Activated CD8-positive, alpha-beta T cell treated with anti-CD3 and anti-CD28 coated beads for 36 hours (primary cell): ENCODE measurements at places on chromosomes 5 and 9. TPM values are rescaled to one million over a fixed set of nuclear protein-coding genes. Genes with fewer than 3 reads are reported as not detected.

The FGD3 gene
- total RNA-seq = 41.6 TPM

The PRSS3 gene
- total RNA-seq = not detected

The PCA3 gene
- not detected for total RNA-seq

The KCNMB1 gene
- total RNA-seq = not detected

The GRIN1 gene
- total RNA-seq = not detected

The SLCO4C1 gene
- 0.45 TPM for total RNA-seq

The DAP gene
- total RNA-seq = 42.5 TPM

The ADGRD2 gene
- total RNA-seq = not detected

GRCh38 chr5:180170106-180170809, 38.8 kb downstream of the RASGEF1C start:
- no peaks in the 10 kb centered on the region for H3K4me1 ChIP-seq
- H3K27ac ChIP-seq = no peak overlapping the region
- H3K4me3 ChIP-seq = no peak overlapping the region
- H3K36me3 ChIP-seq = no peaks in the 10 kb centered on the region

GRCh38 chr9:116904165-116904564, 217.1 kb downstream of the TRIM32 start:
- DNase-seq = no peak
- H3K27me3 ChIP-seq = peaks cover 4% of the 10 kb centered on the region
- no peaks in the 10 kb centered on the region for H3K36me3 ChIP-seq
- no peak overlapping the region for H3K27ac ChIP-seq

DNA sequence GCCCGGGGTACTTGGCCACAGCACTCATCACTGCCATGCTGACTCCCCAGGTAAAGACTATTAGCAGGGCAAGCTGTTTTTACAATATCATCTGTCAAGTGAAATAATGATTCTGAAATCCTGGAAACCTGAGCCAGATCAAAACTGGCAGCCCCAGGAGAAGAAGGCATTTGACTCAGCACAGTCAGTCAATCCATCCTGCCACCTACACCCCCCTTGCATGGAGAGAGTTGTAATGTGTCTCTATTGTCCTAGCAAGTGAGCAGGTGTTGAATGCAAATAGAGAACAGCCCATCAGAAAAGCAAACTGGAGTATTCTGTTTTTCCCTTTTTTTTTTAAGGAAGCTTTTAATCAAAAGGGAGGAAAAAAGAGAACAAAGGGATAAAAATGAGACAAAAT, 291.2 kb downstream of the BRINP1 start:
- H3K4me1 ChIP-seq = no peaks in the 10 kb centered on the region
- no peak overlapping the region for H3K27ac ChIP-seq
- no peaks in the 10 kb centered on the region for H3K27me3 ChIP-seq
- DNase-seq = no peak
- no peak overlapping the region for H3K4me3 ChIP-seq

- H3K27me3 ChIP-seq = no peaks in the 10 kb centered on the region
- H3K36me3 ChIP-seq = peaks cover 30% of the 10 kb centered on the region
- H3K27ac ChIP-seq = no peak overlapping the region
- H3K4me3 ChIP-seq = no peak overlapping the region
- no peak for DNase-seq
Observed at GRCh38 chr5:74839229-74839628, 27.0 kb downstream of the FAM169A start.

- no peak overlapping the region for H3K4me3 ChIP-seq
- peaks cover 57% of the 10 kb centered on the region for H3K27me3 ChIP-seq
- H3K4me1 ChIP-seq = peaks cover 11% of the 10 kb centered on the region
- H3K27ac ChIP-seq = no peak overlapping the region
- DNase-seq = no peak
- H3K36me3 ChIP-seq = no peaks in the 10 kb centered on the region
Observed at GRCh38 chr5:176740131-176740701, 70.1 kb upstream of the UNC5A start.

GRCh38 chr5:116970318-116970717, 395.7 kb upstream of the SEMA6A start:
- H3K4me1 ChIP-seq = no peaks in the 10 kb centered on the region
- no peak overlapping the region for H3K4me3 ChIP-seq
- no peaks in the 10 kb centered on the region for H3K36me3 ChIP-seq
- DNase-seq = no peak
- H3K27ac ChIP-seq = no peak overlapping the region

DNA sequence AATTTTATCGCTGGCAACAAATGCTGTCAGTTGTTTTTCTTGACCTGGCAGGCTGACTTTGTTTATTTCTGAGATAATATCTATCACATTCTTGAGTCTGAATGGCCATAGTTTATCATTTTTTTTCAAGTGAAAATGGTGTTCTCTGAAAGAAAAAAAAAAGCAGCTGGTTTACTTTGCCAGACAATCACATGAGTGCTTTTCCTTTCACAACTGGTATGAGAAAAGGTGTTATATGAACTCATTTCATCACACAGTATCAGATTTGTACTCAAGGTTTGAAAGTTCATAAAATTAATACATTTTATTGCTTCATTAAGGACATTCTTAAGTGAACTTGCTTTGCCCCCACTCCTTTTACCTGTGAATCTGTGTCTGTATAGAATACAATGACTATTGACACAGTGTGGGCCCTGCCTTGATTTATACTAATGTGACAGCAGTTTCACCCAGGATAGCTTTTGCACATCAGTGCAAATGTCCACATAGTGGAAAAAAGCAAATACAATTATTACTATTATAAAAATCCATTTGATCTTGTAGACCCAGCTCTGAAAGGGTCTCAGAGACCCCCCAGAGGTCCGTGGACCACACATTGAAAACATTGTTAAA, 33.1 kb upstream of the PRLR start:
- no peak overlapping the region for H3K27ac ChIP-seq
- H3K36me3 ChIP-seq = no peaks in the 10 kb centered on the region
- H3K4me3 ChIP-seq = no peak overlapping the region
- H3K4me1 ChIP-seq = no peaks in the 10 kb centered on the region
- H3K27me3 ChIP-seq = peaks cover 8% of the 10 kb centered on the region

DNA sequence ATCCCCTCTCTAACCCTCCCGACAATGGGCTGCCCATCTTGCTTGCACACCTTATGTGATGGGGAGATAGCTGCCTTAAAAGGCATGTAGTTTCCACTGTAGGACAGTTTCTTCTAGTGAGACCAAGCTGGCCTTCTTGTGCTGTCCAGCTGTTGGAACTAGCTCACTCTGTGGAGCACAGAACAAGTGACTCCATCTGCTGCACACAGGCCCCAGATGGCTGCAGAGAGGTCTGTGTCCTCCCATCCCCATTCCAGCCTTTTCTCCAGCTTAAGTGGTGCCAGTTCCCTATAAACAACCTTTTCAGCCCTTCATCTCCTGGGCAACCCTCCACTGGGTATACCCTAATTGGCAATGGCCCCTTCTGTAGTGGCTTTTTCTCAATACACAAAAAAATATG, 18.7 kb upstream of the PSD2 start:
- no peak overlapping the region for H3K27ac ChIP-seq
- DNase-seq = no peak
- H3K27me3 ChIP-seq = peaks cover 6% of the 10 kb centered on the region
- H3K4me1 ChIP-seq = peaks cover 5% of the 10 kb centered on the region
- no peaks in the 10 kb centered on the region for H3K36me3 ChIP-seq

DNA sequence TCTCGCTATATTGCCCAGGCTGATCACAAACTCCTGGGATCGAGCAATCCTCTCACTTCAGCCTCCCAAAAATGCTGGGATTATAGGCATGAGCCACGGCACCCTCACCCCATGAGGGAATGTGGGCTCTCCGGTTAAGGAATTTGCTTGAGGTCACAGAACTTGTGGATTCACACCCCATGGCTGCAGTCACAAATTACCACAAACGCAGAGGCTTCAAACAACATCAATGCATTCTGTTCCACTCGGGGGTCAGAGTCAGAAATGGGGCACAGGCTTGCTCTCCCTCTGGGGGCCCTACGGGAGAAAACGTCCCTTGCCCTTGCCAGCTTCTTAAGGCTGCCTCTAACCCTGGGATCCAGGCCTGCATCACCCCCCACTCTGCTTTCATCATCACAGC, 12.2 kb upstream of the SPINK4 start:
- peaks cover 9% of the 10 kb centered on the region for H3K4me1 ChIP-seq
- H3K27ac ChIP-seq = no peak overlapping the region
- no peak overlapping the region for H3K4me3 ChIP-seq
- no peaks in the 10 kb centered on the region for H3K36me3 ChIP-seq
- DNase-seq = no peak

- H3K36me3 ChIP-seq = no peaks in the 10 kb centered on the region
- no peak for DNase-seq
- H3K27ac ChIP-seq = no peak overlapping the region
- no peaks in the 10 kb centered on the region for H3K27me3 ChIP-seq
- H3K4me1 ChIP-seq = no peaks in the 10 kb centered on the region
- H3K4me3 ChIP-seq = no peak overlapping the region
Observed at GRCh38 chr5:168135897-168136296, 155.5 kb upstream of the WWC1 start.

- no peak overlapping the region for H3K27ac ChIP-seq
- no peaks in the 10 kb centered on the region for H3K27me3 ChIP-seq
- peaks cover 39% of the 10 kb centered on the region for H3K4me1 ChIP-seq
- H3K4me3 ChIP-seq = no peak overlapping the region
- H3K36me3 ChIP-seq = peaks cover 41% of the 10 kb centered on the region
Observed at GRCh38 chr5:43154469-43154868, 33.8 kb downstream of the ZNF131 start.

DNA sequence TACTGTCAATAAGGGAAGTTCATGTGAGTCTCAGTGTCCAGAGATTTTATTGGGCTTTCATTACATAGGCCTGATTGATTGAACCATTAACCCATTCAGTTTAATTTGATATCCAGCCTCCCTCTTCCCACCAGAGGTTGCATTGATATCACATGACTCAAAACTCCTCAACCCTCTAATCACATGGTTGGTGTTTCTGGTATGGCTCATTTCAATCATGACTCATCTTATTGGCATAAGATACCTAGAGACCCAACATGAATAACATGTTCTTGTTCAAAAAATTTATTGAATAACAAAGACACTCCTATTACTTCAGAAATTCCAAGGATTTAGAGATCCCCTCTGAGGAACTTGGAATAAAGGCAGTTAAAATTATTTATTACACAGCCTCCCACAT, 982.2 kb downstream of the TLE1 start:
- DNase-seq = no peak
- no peaks in the 10 kb centered on the region for H3K27me3 ChIP-seq
- H3K27ac ChIP-seq = no peak overlapping the region
- H3K36me3 ChIP-seq = no peaks in the 10 kb centered on the region

GRCh38 chr5:132773114-132773513, 3.9 kb downstream of the SEPTIN8 start:
- no peak overlapping the region for H3K4me3 ChIP-seq
- no peak overlapping the region for H3K27ac ChIP-seq
- peaks cover 4% of the 10 kb centered on the region for H3K4me1 ChIP-seq

DNA sequence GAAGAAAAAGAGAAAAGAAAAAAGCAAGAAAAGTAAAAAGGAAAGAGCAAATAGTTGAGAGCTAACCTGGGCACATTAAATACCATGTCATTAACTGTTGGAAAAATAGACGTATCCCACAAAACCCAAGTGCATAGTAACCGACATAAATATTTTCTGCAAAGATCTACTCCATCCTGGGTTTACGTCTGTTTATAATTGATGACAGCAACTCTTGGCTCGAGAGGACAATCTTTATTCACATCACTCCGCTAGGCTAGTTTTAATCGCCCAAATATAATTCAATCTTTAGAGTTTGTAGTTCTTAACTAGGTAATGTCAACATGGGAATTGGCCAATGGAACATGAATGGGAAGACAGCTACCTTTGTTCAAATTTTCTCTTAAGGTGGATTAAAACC, 321.7 kb upstream of the TNC start:
- H3K36me3 ChIP-seq = no peaks in the 10 kb centered on the region
- H3K4me3 ChIP-seq = no peak overlapping the region
- H3K27ac ChIP-seq = no peak overlapping the region
- H3K4me1 ChIP-seq = no peaks in the 10 kb centered on the region

DNA sequence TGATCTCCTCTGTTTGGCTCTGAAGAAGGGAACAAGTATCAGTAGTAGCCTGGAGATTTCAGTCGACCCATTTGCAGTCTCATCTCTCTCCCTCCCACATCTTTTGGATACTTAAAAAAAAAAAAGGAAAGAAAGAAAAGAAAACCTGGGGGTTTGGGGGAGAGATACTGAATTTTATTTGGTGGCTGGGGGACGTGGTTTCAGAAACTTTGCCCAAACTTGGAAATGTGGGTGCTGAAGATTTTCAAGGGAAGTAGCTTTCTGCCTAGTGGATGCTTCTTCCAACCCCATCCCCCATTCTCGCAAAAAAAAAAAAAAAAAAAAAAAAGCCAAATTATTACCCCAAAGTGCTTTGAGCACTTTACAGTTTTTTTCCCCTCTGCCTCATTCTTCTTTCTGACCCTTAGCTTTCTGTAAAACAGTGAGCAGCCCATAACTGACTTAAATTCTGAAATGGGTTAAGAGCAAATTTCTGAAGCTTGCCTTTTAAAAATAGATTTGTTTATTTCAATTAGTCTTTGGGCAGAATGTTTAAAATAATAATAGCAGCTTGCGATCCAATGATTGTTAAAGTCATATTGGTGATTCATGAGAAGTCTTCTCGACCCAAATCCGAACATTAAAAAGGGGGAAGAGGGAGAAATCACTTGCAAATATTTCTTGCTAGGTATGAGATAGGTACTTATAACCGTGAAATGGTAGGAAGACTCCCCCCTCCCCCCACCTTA, 894 bp downstream of the FST start:
- H3K36me3 ChIP-seq = no peaks in the 10 kb centered on the region
- peaks cover 43% of the 10 kb centered on the region for H3K27me3 ChIP-seq
- peak overlapping the region; percentile 79 for H3K4me3 ChIP-seq
- DNase-seq = no peak
- H3K4me1 ChIP-seq = peaks cover 31% of the 10 kb centered on the region

DNA sequence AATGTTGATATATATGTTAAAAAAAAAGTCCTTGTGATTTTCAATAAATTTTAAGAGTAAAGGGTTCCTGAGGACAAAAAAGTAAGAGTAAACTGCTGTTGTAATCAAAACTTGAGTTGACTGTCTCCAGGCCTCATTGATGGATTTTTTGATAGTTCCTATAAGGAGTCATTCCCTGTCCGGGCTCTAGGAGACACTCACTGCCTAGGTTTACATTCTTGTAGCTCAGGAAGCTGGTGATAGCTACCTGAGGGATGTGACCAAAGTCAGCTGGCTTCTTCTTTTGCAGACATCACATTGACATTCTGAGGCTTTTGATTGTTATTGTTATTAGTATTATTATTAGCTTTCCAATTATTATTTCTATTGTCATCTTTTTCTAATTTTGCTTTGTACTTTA, 116.5 kb upstream of the FBXL7 start:
- H3K36me3 ChIP-seq = no peaks in the 10 kb centered on the region
- H3K4me3 ChIP-seq = no peak overlapping the region
- DNase-seq = no peak
- H3K27ac ChIP-seq = no peak overlapping the region

GRCh38 chr9:21205204-21205603, 1.7 kb downstream of the IFNA10 start:
- no peak overlapping the region for H3K4me3 ChIP-seq
- H3K27ac ChIP-seq = no peak overlapping the region
- peaks cover 5% of the 10 kb centered on the region for H3K4me1 ChIP-seq
- no peak for DNase-seq
- H3K36me3 ChIP-seq = no peaks in the 10 kb centered on the region
- H3K27me3 ChIP-seq = peaks cover 5% of the 10 kb centered on the region

GRCh38 chr5:89844548-89844947, 565.0 kb downstream of the CETN3 start:
- H3K4me3 ChIP-seq = no peak overlapping the region
- no peak for DNase-seq
- H3K36me3 ChIP-seq = no peaks in the 10 kb centered on the region
- no peaks in the 10 kb centered on the region for H3K27me3 ChIP-seq
